ENCODE measurements at places on chromosomes 16 and 17. TPM values are rescaled to one million over a fixed set of nuclear protein-coding genes. Genes with fewer than 3 reads are reported as not detected.

CMTM3 gene
- polyA plus RNA-seq: 23.8 TPM

PRSS33 gene
- not detected for polyA plus RNA-seq

IGF2BP1 gene
- polyA plus RNA-seq: 0.03 TPM

RNF112 gene
- not detected for polyA plus RNA-seq

WSCD1 gene
- polyA plus RNA-seq: not detected

ERN2 gene
- 0.06 TPM for polyA plus RNA-seq

PRKCB gene
- not detected for polyA plus RNA-seq

DNA sequence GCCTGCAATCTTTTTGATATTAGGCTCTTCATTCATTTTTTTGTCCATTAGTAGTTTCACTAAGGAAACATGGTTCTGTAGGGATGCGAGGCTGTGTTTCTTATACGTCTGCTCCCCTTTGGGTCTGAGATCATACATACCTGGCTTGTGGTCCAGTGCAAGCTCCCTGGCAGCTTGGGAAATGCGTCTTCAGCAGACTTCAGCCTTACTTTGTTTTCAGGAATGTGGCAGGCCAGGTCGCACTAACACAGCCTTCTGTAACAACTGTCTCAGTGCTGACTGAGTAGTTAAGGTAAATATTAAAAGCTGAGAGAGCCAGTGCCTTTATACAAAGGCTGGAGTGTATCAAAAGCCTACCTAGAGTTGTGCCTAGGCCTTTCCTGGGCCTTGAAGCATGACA lies 970.5 kb upstream of the EEF2KMT start:
- no peak for DNase-seq

DNA sequence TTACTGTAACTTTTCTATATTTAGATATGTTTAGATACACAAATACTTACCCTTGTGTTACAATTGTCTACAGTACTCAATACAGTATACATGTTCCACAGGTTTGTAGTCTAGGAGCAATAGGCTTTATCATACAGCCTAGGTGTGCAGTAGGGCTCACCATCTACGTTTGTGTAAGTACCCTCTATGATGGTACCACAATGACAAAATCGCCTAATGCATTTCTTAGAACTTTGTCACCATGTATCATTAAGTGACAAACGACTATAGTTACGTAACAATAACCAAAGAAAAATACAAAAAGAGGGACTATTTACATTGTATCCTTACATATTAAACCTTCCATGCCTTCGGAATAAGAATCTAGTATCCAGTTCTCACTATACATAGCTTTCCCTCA lies 8.0 kb downstream of the STAT5B start:
- no peak for DNase-seq

GRCh38 chr16:11355862-11356261 lies 10.6 kb downstream of the RMI2 start:
- DNase-seq: no peak

- no peak for DNase-seq
These were observed 415.0 kb upstream of the XYLT1 start for GRCh38 chr16:17885659-17886207.

DNA sequence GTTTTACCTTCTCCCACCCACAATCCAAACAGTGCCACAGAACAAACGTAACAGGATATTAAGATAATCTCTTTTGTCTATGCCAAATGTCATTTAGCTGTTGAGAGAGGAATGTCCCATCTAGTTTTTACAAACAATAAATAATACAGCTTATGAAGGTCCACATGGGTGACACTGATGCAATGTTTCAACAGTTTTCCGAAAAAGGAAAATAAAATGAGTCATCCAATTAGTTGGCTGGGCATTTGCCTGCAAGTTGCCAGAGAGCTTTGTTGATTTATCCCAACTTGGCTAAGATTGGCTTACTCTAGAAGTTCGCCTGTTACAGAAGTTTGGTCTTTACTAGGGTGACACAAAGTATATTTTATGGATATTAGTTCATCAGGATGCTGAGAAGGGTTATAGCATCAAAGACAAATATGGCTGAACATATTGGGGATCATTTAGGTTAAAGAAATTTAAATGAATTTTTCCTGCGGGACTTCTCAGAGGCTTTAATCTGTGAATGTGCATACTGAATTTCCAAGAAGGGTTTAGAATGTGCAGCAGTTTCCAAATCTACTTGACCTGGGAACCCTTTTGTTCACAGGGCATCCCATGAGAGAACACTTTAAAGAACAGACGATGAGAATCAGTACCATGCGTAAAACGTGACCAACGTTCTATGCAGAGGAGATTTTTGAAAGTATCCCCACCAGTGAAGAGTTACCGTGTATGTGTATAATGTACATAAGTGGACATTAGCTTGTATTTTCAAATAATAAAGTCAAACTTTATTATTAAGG lies 73.1 kb downstream of the CDH13 start:
- peak; percentile 70 for DNase-seq

DNA sequence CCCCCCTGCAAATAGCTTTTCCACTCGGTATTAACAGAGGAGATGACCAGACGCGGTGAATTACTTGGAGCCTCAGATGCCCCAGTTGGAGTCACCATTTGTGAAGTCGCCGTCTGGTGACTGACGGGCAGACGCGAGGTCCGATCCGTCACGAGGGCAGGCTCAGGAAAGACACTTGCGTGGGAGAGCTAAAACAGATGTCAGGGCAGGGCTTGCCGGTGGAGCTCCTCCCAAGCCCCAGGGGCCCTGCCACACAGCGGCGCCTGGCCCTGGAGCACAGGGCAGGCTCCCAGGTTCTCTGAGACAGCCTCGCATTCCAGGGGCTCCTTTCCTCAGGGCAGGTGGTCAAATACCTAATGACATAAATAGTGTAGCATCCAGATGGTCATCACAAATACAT lies 348.3 kb downstream of the C16orf95 start:
- no peak for DNase-seq

DNA sequence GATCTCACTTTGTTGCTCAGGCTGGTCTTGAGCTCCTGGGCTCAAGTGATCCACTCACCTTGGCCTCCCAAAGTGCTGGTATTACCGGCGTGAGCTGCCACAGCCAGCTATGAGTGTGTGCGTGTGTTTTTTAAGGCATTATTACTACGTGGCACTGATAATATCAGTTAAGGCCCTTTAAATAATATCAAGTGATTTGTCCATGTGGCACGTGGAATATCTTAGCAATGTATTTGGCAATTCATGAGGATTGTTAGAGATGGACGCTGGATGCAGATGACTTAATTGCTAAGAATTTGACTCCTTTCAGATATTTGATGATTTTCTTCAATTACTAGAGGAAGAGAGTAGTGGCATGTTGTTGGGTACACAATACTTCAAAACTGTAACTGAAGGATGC lies 25.5 kb upstream of the PMP22 start:
- DNase-seq: no peak

DNA sequence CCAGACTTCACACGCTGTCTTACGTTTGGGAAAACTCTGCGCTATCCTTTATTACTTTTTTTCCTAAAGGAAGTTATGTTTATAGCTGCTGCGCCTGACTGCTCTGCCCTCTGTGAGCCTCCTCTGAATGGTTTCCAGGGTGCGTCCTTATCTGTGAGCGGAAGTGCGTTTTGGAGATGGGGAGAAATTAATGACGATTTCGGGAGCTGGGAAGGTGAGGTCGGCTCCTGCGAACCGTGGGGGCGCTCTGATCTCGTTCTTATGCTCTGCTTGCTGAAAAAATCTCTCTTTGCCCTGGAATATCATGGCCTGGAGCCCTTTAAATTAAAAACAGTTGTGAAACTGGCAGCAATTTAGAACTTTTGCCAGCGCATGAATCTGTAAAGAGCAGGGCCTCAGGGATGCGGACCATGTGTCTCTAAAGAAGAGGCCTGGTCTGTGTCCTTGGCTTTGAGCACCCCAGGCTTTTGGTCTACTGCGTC lies 135.7 kb upstream of the ZFHX3 start:
- DNase-seq: no peak

DNA sequence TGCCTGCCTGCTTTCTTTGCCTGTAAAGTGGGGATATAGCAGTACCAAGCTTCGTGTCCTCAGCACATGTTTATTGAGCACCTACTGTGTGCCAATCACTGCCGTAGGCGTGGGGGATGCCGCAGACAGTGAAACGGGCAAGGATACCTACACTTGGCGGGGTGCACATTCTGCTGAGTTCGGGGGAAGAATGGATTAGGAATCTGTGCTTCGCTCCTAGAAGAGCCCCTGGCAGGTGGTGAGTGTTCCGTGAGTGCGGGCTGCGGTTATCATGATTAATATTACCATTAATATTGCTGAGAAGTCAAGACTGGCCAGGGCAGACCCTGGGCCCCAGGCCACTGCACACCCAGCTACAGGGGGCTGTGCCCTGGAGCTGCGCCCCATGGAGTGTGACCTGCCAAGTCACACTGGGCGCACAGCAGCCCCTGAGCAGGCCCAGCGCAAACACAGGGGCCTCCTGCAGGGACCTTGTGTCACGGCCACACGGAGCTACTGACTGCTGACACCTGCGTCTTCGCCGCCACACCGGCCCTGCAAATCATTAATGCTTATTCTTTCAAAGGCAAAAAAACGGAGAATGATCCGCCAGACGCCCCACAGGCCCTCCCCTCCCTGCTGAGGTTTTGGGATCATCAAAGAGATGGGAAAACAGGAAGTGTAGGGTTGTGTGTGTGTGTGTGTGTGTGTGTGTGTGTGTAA lies 213.4 kb upstream of the GSE1 start:
- DNase-seq: no peak

DNA sequence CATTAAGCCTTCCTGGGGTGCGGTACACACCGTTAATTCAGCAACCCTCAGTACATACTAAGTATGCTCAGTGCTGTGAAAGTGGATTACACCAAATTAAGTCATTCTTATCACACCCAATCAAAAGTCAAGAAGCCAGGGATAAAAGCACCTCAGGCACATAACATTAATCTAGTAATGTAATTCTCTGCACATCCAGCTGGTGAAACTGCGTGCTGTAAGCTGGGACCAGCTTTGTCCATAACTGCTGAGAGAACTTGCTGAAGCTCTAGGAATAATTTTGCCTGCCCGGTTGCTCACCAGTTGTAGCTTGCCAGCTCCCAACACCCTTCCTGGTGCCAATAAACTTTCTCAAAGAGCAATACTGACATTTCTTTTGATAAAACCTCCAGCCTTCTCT lies 44.9 kb downstream of the SLC47A1 start:
- DNase-seq: no peak

GRCh38 chr16:19680881-19681340 lies 37.1 kb downstream of the KNOP1 start:
- DNase-seq: no peak

GRCh38 chr16:860891-861290 lies 60.4 kb upstream of the GNG13 start:
- no peak for DNase-seq

Measured in mammary epithelial cell (primary cell).